ENCODE measurements at places on chromosomes 6 and 20.

DNA sequence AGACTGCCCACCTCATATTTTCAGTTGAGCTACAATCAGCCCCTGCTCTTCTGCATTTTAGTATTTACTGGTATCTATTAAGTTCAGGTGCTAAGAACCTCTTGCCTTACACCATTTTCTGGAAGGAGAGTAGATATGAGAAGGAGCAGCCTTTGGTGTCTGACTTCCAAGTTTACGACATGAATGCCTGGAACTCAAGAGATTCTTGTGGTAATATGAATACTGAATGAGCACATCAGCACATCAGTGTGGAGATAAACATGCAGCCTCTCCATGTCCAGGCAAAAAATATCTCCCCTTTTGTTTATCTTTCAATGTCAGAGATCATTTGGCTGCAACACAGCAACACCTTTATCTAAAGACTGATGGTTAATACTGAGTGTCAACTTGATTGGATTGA lies 65.8 kb upstream of the THEMIS start:
- DNase-seq: no peak
- H3K4me3 ChIP-seq: no peak overlapping the region
- no peaks in the 10 kb centered on the region for H3K27me3 ChIP-seq
- H3K4me1 ChIP-seq: no peaks in the 10 kb centered on the region
- H3K36me3 ChIP-seq: peaks cover 30% of the 10 kb centered on the region

DNA sequence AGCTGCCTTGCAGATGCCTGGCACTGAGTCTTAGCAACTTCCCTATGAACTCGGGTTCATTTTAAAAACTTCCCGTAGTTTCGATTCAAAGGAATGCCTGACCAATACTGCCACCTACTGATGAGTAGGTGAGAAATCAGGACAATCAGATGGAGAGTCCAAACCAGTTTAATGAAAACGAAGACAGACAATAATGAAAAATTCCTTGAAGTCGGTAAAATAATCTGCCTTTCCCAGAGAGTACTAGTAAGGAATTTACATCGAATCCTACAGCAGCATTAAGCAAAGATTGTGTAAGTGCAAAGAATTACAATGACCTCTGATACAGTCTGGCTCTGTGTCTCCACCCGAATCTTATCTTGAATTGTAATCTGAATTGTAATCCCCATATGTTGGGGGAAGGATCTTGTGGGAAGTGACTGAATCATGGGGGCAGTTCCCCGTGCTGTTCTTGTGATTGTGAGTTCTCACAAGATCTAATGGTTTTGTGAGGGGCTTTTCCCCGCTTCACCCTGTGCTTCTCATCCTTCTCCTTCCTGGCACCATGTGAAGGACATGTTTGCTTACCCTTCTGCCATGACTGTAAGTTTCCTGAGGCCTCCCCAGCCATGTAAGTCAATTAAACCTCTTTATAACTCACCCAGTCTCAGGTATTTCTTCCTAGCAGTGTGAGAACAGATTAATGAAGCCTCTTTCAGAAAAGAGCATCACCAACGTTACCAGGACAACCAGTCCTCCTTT lies 134.4 kb downstream of the ARHGAP18 start:
- H3K27ac ChIP-seq: no peak overlapping the region
- H3K4me1 ChIP-seq: no peaks in the 10 kb centered on the region
- no peak overlapping the region for H3K4me3 ChIP-seq
- peak; percentile 7 for DNase-seq
- H3K27me3 ChIP-seq: peaks cover 7% of the 10 kb centered on the region

GRCh38 chr6:128443553-128443952 lies 76.8 kb downstream of the PTPRK start:
- peaks cover 8% of the 10 kb centered on the region for H3K4me1 ChIP-seq
- no peak for DNase-seq
- peak overlapping the region; percentile 58 for H3K27ac ChIP-seq
- H3K27me3 ChIP-seq: no peaks in the 10 kb centered on the region

DNA sequence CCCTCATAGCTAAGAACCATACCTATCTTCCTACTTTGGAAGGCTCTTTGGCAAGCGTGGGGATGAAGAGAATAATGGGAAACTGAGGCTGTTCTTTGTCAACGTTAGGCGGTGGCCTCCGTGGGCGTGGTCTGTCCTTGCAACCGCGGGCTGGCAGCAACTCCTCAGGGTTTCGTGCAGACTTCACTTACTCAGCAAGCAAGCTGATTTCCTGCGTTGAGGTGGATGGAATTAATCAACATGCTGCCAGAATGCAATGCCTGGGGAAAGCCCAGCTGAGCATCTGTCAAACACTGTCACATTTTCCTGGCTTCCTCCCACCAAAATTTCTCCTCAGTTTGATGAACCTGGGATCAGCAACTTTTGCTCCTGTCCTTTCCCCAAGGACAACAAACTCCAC lies 9.2 kb upstream of the IL17F start:
- H3K27ac ChIP-seq: no peak overlapping the region
- no peaks in the 10 kb centered on the region for H3K36me3 ChIP-seq
- peaks cover 10% of the 10 kb centered on the region for H3K4me1 ChIP-seq
- H3K4me3 ChIP-seq: no peak overlapping the region
- no peak for DNase-seq
